ENCODE measurements at places on chromosomes 5 and 9.

DNA sequence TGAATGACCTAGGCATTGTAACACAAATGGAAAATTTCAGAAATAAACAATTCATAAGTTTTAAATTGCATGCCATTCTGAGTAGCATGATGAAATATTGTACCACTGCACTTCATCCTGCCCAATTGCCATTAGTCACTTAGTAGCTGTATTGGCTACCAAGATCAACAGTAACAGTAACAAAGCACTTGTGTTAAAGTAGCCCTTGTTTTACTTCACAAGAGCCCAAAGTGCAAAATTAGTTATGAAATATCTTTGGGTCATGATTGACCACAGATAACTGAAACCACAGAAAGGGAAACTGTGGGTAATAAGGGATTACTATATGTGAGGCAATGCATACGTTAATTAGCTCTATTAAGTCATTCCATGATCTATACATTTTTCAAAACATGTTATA is 33.3 kb upstream of the RORB start:
- DNase-seq = no peak

DNA sequence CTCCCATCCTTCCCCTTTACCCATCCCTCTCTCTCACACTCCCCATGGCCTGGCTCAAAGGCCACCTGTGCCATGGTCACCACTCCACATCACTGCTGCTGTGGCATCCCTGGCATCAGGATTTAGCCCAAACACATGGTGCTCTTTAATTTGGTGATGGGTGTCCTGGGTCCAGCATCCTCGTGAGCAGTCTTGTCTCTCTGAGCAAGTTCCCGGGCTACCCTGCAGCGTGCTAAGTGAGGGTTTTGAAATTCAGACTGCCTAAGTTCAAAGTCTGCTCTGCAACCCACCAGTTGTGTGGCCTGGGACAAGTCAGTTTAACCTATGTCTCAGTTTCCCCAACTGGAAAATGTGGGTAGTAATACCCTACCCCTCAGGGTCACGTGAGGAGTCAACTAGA is 39.9 kb downstream of the WHRN start:
- DNase-seq = no peak

DNA sequence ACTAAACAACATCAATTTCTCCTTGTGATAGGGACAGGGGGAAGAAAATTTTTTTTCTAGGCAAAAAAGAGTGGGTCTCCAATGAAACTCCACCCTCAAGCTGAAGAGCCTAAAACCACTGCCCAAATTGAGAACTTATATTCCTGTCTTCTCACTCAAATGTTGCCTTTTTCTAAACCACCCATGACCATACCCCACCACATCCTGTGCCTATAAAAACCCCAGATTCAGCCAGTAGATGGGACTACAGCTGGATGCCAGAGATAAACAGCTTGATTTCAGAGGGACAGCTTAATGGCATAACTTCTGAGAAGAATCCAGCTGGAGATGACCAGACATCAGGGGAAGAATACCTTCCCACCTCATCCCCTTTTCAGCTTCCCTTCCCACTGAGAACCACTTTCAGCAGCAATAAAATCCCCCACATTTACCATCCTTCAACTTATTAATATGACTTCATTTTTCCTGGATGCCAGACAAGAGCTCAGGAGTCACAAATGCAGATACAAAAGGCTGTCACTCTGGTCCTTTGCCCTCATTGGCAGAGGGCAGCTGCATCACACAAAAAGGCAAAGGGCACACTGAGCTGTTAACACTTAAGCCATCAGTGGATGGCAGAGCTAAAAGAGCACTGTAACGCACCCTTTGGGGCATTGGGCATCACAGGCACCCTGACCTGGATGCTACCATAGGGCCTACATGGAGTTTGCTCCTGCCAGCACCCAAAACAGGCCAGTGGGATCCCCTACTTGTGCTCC is 972.5 kb upstream of the CTNND2 start:
- DNase-seq = no peak

GRCh38 chr9:21812946-21813568 is 10.6 kb downstream of the MTAP start:
- no peak for DNase-seq

DNA sequence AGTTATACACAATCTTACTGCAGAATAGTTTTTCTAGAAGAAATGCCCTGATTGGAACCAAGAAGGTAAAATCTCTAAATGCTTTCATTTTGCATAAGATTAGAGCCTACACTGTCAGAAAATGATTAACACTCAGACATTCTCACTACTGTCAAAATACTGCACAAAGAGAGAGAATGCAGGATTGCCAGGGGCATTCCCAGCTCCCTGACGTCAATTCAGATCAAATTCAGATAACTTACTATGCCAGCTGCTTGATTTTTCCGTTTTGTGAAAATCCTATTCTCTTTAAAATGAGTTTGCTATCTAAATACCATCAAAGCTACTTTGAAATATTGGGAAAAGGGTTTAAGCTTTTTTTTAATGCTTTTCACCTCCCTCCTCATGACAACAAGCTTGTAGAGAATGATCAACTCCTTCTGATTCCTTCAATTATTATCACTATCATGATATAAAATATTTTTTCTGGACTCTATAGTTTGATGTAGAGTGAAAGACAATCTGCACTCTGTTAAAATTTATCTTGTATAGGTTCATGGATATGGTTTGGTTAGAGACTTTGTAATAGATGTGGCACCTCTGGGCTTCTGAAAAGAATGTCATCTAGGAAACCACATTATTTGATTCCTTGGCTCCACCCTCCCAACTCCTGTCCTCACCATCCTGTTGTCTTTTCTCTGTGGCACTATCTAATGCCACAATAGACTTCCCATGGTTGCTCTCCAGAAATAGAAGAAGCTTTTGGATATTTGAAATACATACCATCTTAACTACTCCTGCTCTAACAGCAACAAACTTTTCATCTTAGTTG is 407.7 kb downstream of the PDE4D start:
- DNase-seq = no peak

DNA sequence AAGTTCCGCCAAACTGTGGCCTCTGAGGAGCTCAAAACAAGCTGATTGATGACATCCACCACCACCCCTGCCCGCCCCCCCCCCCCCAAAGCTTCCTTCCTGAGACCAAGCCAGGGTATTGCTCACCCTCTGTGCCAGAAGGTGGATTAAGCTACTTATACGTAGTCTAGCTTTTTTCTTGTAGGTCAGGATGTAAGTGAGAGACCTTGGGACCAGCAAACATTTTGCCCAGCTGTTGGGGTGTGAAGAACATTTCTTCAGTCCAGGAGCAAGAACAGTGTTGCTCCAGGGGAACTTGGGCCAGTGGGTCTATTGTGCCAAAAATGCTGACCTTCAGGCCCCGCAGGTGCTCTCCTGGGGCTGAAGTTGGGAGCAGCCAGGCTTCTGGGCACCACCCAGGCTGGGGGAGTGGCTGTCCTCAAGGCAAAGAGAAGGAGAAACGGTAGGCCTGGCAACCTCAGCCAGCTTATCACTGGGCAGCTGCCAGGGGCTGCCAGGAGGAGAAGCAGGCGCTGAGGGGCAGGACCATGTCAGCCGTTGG is 18.0 kb downstream of the NEURL1B start:
- DNase-seq = no peak

DNA sequence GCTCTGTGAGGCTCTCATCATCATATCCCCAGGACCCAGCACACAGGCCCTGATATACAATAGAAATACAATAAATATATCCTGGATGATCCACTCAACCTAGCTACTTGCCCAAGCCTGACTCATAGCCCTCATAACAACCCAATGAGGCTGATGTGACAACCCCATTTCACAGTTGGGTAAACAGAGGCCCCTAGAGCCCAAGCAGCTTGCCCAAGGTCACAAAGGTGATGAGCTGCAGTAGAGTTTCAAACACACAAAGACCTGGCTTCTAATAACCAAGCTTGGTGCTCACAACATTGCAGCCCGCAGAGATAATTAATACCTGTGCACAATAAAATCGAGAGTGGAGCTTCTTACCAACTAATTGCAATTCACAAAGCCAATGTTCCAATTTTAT is 3.2 kb upstream of the AKNA start:
- DNase-seq = no peak

GRCh38 chr9:13481274-13481673 is 201.8 kb upstream of the MPDZ start:
- no peak for DNase-seq

- no peak for DNase-seq
These were observed 134.6 kb upstream of the ADRA1B start for GRCh38 chr5:159781626-159782157.

DNA sequence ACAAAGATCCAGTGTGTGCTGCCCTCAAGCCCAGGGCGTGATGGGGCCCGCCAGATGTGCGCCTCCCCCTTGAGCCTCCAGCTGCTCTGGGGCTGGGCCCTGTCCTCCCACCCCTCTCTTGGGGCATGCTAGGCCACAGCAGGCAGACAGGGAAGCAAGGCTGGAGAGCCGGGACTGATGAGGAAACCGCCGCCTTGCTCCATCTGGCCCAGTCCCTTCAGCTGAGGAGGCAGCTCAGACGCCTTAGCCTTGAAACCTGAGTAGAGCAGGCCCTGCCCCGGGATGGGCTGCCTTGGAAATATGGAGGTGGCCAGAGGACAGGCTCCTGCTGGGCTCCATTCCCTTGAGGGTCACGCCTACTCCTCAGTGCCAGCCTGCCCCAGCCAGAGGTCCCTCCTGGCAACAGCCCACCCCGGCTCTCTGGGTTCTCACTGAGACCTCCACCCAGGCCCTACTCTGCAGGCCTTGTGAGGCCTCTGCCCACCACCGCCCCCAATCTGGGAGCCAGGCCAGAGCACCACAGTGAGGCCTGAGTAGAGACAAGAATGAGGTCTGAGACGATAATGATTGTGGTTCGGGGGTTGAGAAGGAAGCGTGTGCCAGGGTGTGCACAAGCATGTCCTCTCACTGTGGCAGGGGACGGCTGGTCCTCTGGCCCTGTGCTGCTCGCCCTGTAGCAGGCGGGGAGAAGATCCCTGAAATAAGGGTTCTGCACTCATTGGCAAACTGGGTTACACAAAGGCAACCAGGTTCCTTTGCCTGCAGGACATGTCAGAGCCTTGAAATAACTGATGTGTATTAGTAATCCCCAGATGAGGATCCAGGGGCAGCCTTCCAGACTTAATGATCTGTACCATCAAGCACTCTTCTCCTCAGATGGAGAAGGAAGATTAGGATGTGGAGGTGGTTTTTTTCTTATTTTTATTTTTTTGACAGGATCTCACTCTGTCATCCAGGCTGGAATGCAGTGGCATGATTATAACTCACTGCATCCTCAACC is 30.9 kb downstream of the CXXC5 start:
- DNase-seq = no peak

- DNase-seq = no peak
These were observed 259.4 kb downstream of the AUH start for GRCh38 chr9:91102269-91102668.

DNA sequence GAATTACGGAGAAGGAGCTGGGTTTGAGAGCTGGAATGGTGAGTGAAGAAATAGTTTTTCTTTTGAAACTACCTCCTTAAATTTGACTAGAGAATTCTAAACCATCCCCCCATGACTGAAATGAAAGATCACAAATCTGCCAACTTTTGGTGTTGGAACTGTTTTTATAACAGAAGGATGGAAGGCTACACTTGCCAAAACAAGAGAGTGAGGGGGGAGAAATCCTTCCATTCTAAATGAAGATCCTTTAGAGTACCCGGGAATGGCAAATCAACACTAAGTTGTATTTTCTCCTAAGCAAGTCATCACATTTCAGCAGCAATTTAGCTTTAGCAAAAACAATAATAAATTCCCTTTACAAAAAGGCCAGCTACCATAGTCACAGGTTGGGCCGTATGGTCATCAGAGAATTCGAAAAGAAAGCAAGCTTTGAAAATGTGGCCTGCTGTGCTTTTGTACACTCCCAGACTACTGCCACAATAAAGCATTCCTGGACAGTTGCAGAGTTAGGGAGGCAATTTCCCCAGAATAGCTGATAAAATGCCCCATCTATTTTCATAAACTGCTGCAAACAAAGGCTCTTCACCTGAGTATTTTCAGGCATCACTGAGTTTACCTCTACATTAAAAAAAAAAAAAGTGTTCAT is 25.0 kb upstream of the FREM1 start:
- DNase-seq = no peak

- DNase-seq = no peak
These were observed 854 bp upstream of the TEX48 start for GRCh38 chr9:114682846-114683245.

GRCh38 chr5:168076561-168076991 is 214.9 kb upstream of the WWC1 start:
- DNase-seq = no peak

DNA sequence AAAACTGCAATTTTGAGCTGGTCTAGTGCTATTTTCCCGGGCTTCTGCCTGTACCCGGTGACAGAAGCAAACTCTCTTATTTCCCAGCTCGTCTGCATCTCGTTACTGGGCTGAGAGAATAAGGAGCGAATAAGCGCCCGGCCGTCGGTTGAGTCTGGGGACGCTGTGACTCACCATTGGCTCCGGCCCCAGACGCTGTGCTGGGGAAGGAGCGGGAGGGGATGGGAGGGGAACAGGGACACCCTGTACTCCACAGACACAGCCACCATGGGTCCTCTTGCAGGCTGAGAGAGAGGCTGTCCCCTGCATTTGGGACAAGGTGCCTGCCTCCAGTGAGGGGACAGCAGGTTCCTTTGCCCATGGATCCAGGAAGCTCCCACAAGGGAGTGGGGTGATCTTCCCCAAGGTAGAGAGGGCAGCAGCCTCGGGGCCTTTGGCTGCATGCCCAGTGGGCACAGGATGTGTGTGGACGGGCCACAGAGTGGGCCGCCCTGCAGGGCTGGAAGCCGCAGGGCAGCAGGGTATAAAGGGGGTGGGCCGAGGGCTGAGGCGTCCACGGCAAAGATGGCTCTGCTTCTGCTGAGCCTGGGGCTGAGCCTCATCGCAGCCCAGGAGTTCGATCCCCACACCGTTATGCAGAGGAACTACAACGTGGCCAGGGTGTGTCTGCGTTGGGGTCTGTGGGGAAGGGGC is at the start of gene LCN9:
TSS of gene LCN9 (plus strand) at position 552 of the 693 bp plus-strand sequence. CDS start at position 565, 13 bp downstream.
- no peak for DNase-seq

DNA sequence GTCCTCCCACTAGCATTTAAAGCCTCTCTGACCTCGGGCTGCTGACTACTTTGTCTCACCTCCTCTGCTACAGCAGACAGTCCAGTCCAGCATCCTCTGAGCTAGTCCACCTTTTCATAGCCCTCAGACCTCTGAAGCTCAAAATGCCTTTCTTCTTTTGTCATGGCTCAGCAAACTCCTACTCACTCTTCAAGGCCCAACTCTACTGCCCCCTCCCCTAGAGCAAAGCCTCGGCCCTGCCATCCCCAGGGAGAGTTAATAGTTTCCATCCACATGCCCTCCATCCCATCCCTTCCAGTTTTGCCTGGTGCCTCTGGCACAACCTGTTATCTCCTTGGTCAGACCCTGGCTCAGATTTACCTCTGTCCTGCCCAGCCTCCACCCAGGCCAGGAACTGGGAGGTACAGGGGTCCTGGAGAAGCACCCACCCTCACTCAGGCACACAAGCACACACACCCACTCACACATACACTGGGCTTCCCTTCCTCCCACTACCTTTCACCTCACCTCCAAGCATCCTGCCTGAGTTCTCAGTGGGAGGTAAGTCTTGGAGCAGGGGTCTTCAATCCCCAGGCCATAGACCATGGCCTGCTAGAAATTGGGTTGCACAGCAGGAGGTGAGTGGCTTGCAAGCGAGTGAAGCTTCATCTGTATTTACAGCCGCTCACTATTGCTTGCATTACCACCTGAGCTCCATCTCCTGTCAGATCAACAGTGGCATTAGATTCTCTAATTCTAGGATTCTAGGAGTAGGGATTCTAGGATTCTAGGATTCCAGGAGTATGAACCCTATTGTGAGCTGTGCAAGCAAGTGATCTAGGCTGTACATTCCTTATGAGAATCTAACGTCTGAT is 18.1 kb downstream of the PDLIM4 start:
- DNase-seq = no peak
